ENCODE measurements at places on chromosomes 6 and 20.

DNA sequence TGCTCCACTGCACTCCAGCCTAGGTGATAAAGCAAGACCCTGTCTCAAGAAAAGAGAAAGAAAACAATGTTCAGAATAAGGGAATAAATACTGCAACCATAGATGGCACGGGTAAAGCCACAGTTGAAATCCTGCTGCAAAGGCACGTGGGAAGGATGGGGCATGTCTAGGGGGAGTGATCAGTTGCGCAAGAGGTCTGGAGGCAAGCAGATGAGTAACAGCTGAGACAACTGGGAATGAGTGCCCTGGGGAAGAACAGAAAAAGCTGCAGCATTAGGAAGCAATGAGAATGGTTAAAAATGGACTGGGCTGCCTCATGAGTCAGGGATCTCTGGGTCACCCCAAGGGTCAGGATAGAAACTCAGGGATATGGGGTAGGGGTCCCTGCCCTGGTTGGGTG is 96.3 kb downstream of the GMPR start:
- DNase-seq: no peak

- no peak for DNase-seq
These were observed 28.2 kb downstream of the CGA start for GRCh38 chr6:87066449-87067333.

DNA sequence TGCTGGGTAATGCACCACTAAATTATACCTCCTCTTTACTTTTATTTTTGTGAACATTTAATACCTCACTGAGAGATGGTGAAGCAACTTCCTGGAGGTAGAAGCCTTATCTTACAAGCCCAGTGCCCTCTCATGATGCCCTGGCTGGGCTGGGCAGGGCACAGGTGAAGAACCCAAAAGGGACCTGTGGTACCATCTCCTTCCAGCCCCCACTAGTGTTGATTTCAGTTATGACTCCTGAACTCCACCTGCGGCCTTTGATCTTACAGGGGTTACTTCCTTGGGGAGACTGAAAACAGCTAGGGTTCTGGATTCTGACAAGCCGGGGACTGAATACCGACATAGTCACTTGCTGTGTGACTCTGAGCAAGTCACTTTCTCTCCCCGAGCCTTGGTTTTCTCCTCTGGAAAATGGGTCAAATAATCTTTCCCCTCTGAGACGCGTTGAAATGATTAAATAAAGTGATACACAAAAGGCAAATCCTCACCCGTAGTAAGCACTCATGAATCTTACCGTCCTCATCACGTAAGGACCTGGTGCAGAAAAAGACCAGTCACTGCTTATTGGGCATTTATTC is 1.2 kb downstream of the SLC13A3 start:
- DNase-seq: no peak

- no peak for DNase-seq
These were observed 128.0 kb downstream of the PHACTR1 start for GRCh38 chr6:12844284-12845223.

DNA sequence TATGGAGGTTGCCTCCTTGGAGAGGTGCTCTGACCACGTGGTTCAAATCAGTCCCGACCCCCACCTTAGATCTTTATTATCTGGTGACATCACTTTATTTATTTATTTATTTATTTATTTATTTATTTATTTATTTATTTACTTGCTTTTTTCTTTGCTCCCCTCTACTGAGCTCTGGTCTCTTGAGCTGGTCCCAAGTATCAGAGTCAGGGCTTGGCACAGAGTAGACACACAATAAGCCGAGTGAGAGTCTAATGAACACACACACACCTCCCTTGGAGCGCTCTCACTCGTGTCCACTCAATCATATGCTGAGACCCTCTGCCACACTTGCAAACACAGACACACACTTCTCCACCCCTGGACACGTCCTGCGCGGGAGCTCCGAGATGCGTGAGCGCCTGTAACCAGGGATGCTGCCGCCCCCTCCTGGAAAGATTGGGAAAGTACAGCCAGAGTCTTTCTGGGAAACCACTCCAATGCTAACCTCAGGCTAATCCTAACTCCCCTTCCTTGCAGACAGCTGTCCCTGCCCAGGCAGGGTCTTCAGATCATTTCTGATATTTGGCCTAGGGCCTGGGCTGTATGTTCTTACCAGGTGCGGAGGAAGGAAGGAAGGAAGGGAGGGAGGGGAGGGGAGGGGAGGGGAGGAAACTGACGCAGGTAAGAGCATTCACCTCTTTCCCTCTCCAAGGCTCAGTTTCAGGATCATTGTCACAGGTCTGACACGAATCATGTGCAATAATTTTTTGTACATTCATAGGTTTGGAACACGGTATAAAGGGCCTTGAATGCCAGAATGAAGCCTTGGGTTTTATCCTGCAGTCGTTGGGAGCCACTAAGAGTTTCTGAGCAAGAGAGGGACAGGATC is 70.9 kb downstream of the STK35 start:
- peak; percentile 38 for DNase-seq

DNA sequence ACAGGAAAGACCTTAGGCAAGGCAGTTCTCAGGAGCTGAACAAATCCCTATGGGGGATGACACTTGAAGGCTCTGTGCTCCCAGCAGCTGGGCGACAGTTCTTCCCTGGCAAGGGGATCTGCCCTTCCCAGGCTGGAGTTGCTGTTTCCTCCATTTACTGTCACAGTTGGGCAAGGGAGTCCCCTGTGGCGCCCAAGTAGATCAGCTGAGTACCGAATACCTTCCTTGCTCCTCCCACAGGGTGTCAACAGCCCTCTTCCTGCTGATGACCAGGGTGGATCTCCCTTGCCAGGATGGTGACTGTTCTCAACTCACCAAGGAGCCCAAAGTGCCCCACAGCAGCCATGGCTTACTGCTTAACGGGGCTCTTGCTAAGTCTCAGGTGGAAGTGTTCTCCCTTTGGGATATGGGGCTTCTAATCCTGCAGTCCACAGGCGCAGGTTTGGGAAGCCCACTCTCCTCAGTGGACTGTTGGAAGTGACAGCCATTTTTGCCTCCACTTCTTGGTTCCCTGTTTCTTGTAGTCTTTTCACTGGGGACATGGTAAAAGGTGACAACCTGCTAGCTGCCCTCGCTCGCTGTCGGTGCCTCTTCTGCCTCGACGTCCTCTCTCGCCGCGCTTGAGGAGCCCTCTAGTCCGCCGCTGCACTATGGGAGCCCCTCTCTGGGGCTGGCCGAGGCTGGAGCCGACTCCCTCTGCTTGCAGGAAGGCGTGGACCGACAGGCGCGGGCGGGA is 5.7 kb upstream of the PSMG4 start:
- no peak for DNase-seq

GRCh38 chr20:11686820-11687543 is 230.7 kb upstream of the BTBD3 start:
- DNase-seq: no peak

GRCh38 chr20:54107600-54108325 is 37.4 kb upstream of the BCAS1 start:
- no peak for DNase-seq

- DNase-seq: no peak
These were observed 23.3 kb upstream of the TOP1 start for GRCh38 chr20:41005361-41005729.

- no peak for DNase-seq
These were observed 572.5 kb downstream of the PKHD1 start for GRCh38 chr6:51514748-51515402.

- DNase-seq: no peak
These were observed 1.9 kb upstream of the CUL9 start for GRCh38 chr6:43180058-43180457.

DNA sequence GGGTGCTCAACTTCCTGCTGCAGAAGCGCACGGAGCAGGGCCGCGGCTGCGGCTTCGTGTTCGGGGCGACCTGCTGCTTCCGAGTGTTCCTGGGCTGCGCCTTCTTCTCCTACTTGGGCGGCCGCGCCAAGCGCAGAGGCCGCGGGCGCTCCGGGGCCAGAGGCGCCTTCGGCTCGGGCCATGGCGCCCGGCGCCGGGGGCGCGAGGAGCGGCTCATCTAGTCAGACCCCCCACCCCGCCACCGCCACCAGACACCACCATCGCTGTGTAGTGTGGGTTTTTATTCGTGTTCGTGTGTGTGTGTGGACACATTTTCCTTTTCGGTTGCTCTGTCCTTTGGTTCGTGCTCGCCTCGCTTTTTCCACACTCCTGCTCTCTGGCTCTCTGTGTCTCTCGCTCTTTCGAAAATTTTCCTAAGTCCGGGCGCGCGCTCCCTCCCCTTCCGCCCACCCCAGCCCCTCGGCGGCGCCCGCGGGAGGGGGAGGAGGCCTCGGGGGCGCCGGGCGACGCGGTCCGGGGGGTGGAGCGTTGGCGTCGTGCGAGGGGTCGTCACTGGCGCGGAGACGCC is 38.1 kb downstream of the GNAS start:
- DNase-seq: peak; percentile 57

DNA sequence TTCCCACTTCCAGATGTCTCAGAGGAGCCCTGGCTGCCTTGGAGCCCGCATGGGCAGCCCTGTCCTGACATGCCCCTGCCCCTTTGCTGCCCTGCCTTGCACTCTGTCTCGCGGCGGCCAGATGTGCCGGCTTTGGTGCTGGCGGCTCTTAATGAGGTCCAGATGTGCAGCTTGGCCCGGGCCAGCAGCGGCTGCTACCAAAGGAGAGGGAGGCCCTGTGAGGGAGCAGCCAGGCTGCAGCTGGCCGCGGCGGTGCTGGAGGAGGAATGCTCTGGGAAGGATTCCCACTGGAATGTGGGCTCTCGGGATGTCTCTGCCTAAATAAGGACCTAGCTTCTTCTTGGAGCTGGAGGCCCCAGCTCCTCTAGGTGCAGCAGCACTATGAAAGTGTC is 72.4 kb downstream of the FGD2 start:
- DNase-seq: no peak

- no peak for DNase-seq
These were observed 101.4 kb upstream of the CNKSR3 start for GRCh38 chr6:154611847-154612246.

DNA sequence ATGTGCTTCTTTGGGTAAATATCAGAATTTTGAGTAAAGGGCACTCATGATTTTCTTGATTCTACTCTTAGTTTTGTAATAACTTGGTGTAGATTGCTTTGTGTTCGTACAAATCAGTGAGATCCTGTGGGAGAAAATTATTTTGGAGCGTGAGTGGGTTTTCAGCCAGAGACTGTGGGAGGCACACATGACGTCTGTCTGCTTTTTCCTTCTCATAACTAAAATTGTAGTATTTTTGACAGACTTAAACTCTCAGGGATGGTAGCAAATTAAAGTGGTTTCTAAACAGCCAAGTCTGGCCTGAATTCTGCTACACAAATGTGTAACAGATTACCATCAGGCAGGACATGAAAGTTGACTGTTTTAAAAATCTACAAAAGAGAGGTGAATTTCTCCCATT is 222.6 kb downstream of the OTOR start:
- no peak for DNase-seq

DNA sequence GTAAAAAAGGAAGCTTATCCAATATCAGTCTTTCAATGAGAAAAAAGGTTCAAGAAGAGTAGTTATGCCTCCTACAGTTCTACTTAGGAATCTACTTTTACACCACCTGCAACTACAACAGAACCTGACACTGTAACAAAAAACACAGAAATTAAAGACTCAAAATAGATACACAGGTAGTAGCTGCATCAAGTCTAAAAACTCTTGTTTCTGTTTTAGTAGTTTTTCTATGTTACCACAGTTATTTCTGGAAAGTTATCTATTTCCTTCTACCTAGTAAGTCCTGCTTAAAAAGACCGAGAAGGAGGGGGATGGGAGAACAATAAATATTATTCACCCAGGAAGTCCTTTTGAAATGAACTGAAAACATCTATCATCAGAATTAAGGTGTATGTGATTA is 52.5 kb downstream of the ATG5 start:
- no peak for DNase-seq

Data from stimulated activated CD8-positive, alpha-beta memory T cell treated with anti-CD3 and anti-CD28 coated beads, Interleukin-4, amount 100 ng/mL, for 1 hour (primary cell).